T-helper 17 cell (primary cell): ENCODE measurements at places on chromosomes 6 and 20. TPM values are rescaled to one million over a fixed set of nuclear protein-coding genes. Genes with fewer than 3 reads are reported as not detected.

DNA sequence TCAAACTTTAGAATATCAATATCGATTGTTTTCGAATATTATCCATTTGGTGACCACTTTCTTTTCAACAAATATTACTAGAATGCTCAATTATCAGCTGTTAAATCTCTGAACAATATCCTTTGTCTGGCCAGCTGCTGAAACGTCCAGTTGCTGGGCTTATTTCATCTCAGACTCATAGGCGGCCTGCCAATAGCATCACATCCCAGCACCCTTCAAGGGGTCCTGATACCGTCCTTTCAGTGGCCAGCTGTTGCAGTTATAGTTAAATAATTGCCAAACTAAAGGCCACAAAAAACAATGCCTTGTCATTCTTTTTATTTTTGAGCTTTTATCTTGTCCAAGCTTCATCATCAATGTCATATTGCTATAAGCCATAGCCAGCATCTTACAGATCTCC lies 1006.8 kb upstream of the MANEA start:
- no peak for DNase-seq

- DNase-seq, result no peak
These were observed 15.0 kb downstream of the ACSS2 start for GRCh38 chr20:34891166-34892062.

GRCh38 chr6:71887006-71887743 lies 825 bp downstream of the RIMS1 start:
- DNase-seq, result no peak

- DNase-seq, result no peak
These were observed 783.0 kb downstream of the TENT5A start for GRCh38 chr6:80969439-80969838.

GRCh38 chr6:33807606-33808005 lies 3.8 kb upstream of the MLN start:
- DNase-seq, result no peak

GRCh38 chr6:87431263-87431662 lies 23.5 kb downstream of the CFAP206 start:
- no peak for DNase-seq

DNA sequence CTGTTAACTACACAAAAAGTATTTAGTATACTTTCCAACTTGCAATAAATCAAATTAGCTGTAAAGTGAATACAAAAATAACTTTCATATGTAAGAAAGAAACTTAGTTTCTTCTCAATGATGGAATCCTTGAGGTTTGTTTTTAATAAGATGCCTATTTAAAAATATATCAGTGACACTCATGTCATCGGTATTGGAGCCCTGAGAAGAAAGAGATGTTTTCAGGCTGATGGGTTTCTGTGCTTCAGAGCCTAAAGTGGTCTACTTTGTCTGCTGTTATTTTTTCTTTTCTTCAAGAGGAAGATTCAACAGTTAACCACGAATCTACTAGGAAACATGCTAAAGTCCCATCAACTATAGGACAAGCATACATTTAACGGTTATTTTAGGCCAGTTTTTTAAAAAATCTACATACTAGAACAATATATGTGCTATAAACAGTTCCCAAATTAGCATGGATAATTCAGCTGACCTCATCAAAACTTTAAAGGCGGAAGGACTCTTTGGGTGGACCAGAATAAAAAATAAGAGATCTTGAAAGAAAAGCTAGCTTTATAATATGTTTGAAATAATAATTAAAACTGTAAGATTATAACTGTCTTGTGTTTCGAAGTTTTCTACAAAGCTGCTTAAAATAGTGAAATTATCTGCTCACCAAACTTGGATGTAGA lies 147.0 kb upstream of the SAMD5 start:
- no peak for DNase-seq

DNA sequence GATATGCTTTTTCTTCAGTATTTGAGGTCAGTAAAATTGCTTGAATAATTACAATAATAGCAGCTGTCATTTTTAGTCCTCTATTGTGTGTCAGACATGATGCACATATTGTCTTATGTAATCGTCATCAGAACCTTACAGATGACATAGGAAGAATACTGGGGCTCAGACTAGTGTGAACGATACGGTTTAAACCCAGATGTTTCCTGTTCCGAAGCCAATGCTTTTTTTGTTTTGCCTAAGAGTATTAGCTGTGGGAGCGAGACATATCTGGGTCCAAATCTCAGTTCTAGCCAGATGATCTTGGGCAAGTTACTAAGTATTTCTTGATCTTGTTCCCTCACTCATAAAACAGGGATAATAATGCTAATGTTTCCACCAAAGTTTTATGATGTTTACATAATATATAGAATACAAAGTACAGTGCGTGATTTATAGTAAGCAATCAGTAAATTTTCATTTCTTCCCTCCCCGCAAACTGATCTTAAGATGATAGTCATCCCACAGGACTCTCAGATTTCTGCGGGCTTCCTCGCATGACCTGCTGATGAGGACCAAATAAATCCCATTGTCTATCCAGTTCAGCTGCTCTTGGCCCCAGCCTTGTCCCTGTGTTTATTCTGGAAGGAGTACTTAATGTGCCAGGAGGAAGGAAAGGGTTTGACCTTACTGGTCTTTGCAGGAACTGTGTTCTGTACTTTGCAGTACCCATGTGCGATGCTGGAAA lies 98.2 kb downstream of the CAP2 start:
- DNase-seq, result no peak

- no peak for DNase-seq
These were observed 47.5 kb downstream of the FAM217A start for GRCh38 chr6:4031442-4031841.

- peak; percentile 22 for DNase-seq
These were observed 29.0 kb downstream of the MOCS3 start for GRCh38 chr20:50987493-50988210.

DNA sequence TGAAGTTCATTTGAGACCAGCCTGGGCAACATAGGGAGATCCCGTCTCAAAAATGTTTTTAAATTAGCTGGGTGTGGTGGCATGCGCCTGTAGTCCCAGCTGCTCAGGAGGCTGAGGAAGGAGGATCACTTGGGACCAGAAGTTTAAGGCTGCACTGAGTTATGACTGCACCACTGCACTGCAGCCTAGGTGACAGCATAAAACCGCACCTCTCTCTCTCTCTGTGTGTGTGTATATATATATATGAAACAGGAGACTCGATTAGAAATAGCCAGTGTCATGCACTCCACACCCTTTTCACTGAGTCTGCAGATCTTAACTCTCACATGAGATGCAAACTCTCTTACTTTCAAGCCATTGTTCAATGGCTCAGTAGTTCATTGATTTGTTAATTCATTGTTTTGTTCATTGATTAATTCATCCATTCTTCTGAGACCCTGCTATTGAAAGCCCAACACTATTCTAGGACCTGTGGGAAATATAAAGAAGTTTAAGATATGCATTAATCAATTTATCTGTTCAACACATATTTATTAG lies 52.4 kb upstream of the MRPS10 start:
- no peak for DNase-seq

GRCh38 chr20:49276961-49277785 lies 684 bp downstream of the ZNFX1 start:
- DNase-seq, result peak; percentile 18

DNA sequence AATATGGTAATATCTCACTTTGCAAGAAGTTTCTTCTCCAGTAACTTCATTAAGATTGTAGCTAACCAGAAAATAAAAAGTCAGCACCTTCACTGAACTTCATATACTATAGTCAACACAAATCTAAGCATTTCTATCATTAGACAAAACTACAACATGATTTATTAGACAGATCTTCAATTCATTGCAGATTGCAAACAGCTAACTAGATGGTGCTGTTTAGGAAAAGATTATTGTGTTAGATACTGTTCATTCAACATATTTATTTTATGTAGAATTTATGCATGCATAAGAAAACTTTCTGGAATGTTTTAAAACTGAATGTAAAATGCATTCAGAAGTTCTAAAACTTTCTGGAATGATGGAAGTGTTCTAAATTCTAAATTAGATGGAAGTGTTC lies 442.1 kb downstream of the HTR1B start:
- DNase-seq, result no peak

- DNase-seq, result no peak
These were observed 41.1 kb upstream of the CST5 start for GRCh38 chr20:23920408-23921325.

- DNase-seq, result no peak
These were observed 326.0 kb upstream of the RSPO3 start for GRCh38 chr6:126792340-126793085.

- no peak for DNase-seq
These were observed 793.9 kb upstream of the EPHA7 start for GRCh38 chr6:94213226-94213625.

DNA sequence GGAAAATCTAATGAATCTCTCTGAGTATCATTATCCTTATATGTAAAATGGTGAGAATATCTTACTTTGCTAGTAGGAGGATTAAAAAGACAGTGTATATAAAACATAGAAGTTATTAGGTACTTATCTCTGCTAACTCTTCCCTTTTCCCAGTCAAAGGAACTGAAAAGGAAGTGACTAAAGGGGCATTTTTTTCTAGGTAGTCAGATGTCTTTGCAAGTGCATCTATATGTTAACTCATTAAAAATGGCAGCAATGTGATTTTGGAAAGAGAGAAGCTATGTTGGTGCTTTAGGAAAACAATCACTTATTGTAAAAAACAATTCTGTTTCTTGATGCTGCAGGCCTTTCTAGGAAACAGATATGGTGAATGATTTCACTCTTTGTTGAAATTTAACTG lies 180.9 kb downstream of the SAMD5 start:
- no peak for DNase-seq

- DNase-seq, result no peak
These were observed 37.6 kb upstream of the EPB41L1 start for GRCh38 chr20:36116807-36117441.

DNA sequence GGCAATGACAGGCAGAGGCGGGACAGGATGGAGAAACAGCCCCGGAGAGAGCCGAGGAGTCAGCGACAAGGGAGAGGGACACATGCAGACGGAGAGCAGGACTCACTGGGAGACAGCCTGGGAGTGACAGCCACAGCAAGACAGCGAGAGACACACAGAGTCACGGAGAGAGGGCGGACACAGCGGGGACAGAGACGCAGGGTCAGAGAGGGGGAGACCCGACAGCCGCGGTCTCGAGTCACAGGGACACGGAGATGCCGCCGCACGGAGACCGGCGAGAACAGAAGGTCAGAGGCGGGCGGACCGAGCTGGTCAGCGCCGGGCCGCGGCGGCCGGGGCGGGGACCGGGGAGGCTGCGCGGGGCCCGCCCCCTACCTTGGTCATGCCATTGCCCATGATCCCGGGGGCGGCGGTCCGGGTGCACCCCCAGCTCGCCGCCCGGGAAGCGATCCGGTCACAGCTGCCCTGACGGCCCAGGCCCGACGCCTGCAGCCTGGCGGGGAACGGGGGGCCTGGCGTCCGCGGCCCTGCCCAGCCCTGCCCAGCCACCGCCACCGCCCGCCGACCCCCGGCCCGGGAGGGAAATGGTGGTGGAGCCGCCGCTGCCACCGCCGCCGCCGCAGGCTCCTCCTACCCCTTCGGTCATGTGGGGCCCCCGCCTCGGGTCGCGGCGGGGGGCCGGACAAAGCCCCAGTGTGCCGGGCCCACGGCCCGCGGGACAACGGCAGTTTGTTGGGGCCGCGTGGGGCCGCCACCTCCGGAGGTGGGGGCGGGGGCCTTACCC lies at the start of the genes DUSP15 and TTLL9:
TSS of gene DUSP15 (minus strand) at position 586 of the 784 bp plus-strand sequence. CDS start at position 396, 190 bp downstream.
TSS of gene TTLL9 (plus strand) at position 693 of the 784 bp plus-strand sequence. CDS start 493 bp downstream, outside the sequence.
- DNase-seq, result no peak

DNA sequence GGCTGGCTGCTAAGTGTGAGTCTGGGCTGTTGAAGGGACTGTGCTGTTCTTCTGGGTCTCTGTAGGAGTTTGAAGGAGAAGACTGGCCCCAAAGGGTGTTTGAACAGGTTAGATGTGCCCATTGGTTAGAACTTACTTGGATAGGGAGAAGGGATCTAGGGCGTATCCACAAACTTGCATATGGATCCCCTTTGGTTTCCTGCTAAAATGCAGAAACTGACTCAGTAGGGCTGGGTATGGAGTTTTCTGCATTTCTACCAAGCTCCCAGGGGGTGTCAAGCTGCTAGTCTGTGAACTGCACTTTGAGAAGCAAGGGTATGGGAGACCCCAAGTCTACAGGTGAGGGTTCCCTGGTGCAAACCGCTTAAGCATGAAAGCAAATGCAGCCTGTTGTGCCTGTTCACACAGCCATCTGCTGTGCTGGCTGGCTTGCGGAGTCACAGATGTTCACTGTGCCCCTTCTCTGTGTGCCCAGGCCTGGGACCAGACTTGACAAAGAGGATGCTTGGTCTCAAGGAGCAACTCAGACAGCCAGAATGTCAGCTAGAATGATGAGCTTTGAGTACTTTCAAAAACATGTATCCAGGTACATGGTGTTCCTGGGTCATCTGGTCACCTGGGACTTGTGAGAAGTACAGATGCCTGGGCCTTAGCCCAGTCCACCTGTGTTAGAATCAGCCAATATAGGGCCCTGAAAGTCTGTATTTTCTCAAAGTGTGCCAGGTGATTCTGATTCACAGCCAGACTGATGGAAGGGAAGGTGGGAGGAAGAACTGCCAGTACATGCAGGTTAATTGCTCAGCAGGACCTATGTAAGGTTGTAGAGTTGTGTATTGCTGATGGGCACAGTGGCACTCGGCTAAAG lies 7.4 kb downstream of the PPP1R16B start:
- no peak for DNase-seq

- DNase-seq, result no peak
These were observed at the start of gene EYA4 for GRCh38 chr6:133241086-133241900. Gene EYA4, plus strand, starts transcription at chr6:133241357. Its CDS starts 33,424 bp downstream, at chr6:133274781.

- no peak for DNase-seq
These were observed 54.1 kb upstream of the FOXQ1 start for GRCh38 chr6:1257778-1258177.

MYT1 gene
- not detected for total RNA-seq

BEND6 gene
- not detected for total RNA-seq
